ENCODE measurements at places on chromosomes 1 and 21. TPM values are rescaled to one million over a fixed set of nuclear protein-coding genes. Genes with fewer than 3 reads are reported as not detected.

Gene OR2L13
- total RNA-seq, result 0.34 TPM

DNA sequence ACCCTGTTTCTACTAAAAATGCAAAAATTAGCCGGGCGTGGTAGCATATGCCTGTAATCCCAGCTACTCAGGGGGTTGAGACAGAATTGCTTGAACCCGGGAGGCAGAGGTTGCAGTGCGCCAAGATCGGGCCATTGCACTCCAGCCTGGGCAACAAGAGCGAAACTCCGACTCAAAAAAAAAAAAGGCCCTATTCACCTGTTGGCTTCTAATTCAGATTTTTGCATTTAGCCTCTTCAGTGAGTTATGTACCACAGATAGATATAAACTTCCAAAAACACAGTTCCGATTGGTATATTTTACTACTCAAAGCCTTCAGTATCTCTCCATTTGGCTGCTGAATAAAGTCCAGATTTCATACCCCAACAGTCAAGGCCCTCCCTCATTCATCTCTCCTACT, 42.7 kb downstream of the POU2F1 start:
- H3K27me3 ChIP-seq, result no peaks in the 10 kb centered on the region
- no peak overlapping the region for H3K4me3 ChIP-seq
- peaks cover 15% of the 10 kb centered on the region for H3K4me1 ChIP-seq
- no peak for DNase-seq

- H3K36me3 ChIP-seq, result no peaks in the 10 kb centered on the region
- H3K27ac ChIP-seq, result peak overlapping the region; percentile 82
- H3K4me1 ChIP-seq, result peaks cover 31% of the 10 kb centered on the region
- H3K27me3 ChIP-seq, result no peaks in the 10 kb centered on the region
- H3K4me3 ChIP-seq, result no peak overlapping the region
Observed at GRCh38 chr1:16246961-16247360, 10.0 kb upstream of the CPLANE2 start.

DNA sequence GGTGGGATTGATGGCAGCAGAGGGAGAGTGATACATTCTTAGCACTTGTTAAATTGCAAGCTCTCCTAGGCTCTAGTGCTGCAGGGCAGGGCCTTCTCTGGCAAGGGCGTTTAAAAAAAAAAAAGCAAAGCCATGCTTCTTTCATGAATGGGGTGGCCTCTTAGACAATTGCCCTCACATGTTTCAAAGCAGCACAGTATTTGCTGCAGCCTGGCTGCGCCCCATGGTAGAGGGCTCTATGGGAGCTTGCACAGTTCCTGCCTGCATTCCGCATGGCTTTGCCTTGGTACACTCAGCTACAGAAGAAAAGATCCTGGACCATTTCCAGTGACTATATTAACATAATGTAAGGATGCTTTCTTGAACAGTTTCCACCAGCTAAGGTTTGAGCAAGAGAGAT, 267.2 kb downstream of the ZNF648 start:
- no peak overlapping the region for H3K4me3 ChIP-seq
- no peaks in the 10 kb centered on the region for H3K27me3 ChIP-seq
- H3K4me1 ChIP-seq, result no peaks in the 10 kb centered on the region
- no peaks in the 10 kb centered on the region for H3K36me3 ChIP-seq

Measured in ovary (tissue), 10 donors.